ENCODE measurements at places on chromosomes 16 and 17.
A peak's percentile ranks its signal among the peaks of the same experiment; 100 is the strongest.

GRCh38 chr17:33871720-33872540 is 383.2 kb upstream of the CCL2 start:
- DNase-seq, result no peak

GRCh38 chr17:57260325-57261083 is 4.2 kb downstream of the MSI2 start:
- no peak for DNase-seq

DNA sequence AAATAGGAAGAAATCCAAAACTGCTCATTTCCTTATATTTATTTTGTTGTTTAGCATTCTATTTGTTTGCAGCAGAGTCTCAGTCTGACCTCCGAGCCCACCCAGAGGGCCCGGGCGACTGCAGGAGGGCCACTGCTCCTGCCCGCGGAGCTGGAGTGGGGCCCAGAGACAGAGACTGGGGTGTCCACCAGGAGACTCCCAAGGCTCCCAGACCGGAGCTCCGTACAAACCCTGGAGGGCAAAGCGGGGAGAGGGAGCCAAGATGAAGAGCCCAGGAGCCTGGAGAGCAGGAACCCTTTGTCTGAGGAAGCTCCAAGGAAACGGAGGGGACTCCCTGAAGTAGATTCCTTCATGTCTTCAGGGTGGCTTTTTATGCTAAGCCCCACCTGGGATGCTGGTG is 57.9 kb downstream of the AXIN2 start:
- DNase-seq, result no peak

- DNase-seq, result no peak
Observed at GRCh38 chr16:79283578-79283977, 317.0 kb downstream of the MAF start.

- DNase-seq, result no peak
Observed at GRCh38 chr17:71628306-71628705, 492.5 kb upstream of the SOX9 start.

- no peak for DNase-seq
Observed at GRCh38 chr16:56346131-56346890, 79.0 kb downstream of the AMFR start.

DNA sequence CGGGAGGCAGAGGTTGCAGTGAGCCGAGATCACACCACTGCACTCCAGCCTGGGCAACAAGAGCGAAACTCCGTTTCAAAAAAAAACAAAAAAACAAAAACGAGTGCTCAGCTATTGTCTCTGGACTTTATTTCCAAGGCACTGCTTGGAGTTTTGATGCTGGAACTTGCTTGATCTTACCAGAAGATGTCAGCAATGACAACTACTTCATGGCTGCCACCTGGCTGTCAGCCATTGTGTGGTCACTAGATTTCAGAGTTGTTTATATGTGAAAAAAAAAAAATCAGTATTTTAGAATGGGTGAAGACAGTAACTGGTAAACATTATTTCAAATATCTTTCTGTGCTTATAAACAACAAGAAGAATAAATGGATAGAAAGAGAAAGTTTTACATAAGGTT is 26.3 kb upstream of the OR4D1 start:
- DNase-seq, result peak; percentile 30

GRCh38 chr17:80941743-80942422 is 49.8 kb upstream of the CHMP6 start:
- DNase-seq, result no peak

GRCh38 chr16:64507240-64508024 is 614.4 kb downstream of the CDH11 start:
- DNase-seq, result peak; percentile 6

DNA sequence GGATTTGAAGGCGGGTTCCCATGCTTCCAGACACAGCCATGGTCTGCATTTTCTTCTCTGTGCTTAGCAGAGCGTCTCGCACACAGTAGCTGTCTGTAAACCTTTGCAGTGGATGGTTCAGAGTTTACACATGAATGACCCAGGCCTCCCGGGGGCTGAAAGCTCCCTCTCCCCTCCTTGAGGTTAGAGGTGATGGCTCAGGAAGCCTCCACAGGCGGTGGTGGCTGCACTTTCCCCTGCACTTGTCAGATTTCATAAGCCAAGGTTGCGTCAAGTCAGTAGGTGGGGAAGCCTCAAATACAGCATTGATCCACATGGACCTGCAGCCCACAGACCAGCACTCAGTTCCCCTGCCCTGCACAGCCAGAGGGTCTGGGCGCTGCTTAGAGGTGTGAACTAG is 211.9 kb downstream of the KATNIP start:
- DNase-seq, result no peak

- no peak for DNase-seq
Observed at GRCh38 chr17:36947922-36948716, 635 bp upstream of the AATF start.

- DNase-seq, result peak; percentile 57
Observed at GRCh38 chr16:80084614-80085013, 456.2 kb upstream of the DYNLRB2 start.

- no peak for DNase-seq
Observed at GRCh38 chr17:57684711-57685498, 60.2 kb downstream of the CCDC182 start.

DNA sequence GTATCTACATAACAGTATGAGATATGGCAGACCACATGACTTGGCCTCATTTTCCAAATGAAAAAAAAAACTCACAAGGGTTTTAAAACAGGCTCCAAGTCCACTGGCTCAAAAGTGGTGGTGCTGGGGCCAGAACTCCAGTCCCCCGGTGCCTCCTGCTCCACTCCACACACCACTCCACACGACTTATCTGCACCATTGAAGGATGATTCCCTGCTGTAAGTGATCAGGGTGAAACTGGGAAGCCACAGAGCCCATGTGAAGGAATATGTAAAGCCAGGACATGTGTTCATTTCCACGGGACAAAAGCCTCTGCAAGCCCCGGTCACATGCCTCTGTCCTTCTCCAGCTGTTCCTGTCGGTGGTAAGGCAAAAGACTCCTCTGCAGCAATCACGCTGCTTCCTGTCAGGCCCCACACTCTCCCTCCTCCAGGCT is 97.2 kb downstream of the ZNF18 start:
- DNase-seq, result peak; percentile 10

DNA sequence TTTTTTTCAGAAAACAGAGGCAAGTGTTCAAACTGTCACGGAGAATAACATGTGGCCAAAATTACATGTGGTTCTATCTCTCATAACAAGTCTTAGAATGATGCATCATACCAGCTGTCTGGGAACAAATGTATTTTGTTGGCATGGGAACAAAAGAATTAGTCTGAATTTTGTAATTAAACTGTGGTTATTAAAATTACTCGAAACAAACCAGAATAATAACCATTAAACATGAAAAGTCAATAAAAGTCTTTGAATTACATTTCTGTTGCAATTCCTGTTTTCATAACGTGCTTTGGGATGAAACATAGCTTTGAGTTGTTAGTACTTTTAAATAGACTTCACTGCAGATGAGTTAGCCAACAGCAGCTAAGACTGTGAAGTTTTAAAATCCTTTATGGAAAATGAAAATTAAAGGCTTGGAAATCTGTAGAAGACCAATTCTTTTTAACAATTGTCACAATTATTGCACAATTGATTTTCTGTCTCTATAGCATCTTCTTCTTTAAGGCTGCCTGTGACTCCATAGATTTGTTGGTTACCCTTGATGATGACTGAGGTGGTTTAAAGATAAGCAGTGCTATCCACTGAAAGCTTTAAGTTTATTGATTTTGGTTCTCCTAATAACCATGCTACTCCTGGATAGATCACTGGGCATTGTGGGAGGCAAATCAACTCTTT is 117.9 kb upstream of the AXIN2 start:
- peak; percentile 89 for DNase-seq

DNA sequence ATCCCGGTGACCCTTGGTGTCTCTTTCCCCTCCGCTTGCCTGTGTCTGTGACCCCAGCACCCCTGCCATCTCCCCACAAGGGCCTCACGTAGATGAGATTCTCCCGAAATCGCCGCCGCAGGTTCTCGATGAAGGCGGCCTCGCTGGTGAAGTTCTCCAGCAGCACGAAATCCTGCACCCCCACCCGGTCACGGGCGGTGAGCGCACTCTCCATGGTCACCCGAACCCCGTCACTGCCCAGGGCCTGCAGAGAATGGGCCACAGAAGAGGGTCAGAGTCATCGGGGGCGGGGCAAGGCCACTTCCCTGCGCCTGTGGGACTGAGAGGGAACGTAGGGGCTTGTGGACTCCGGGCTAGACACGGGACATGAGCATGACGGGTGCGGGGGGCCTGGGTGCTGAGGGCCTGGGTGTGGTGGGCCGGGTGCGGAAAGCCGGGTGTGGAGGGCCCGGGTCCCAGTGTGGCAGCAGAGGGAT is 8.4 kb downstream of the MYO1C start:
- no peak for DNase-seq

DNA sequence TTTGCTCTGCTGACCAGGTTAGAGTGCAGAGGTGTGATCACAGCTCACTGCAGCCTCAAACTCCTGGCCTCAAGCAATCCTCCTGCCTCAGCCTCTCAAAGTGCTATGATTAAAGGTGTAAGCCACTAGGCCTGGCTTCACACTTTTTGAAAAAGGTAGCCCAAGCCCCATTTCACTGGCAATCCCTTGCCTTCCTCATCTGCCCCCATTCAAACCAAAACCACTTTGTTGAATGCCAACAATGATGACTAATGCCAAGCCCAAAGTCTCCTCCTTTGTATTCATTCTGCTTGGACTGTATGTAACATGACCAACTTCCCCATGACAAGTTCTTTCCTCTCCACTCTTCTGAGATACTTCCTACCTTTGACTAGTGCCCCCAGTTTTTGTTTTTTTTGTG is 33.1 kb downstream of the N4BP1 start:
- peak; percentile 31 for DNase-seq
